ENCODE measurements at places on chromosomes 16 and 17.

DNA sequence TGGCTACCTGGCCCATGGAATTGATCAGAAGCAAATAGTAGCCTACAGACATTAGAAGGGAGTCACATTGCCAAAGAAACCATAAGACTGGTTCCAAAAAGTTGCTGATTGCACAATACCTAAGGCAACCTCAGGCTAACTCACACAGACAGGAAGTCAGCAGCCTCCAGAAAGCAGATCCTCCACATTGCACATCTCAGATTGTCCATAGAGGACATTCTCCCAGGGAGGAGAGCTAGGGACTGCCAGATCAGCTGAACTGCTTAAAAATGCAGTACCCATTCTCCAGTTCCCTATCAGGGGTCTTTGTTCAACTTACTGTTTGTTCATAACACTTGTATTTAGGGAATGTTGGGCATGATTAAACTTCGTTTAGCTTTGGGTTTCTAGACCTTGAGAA is 4.2 kb downstream of the CCL3 start:
- DNase-seq: no peak

GRCh38 chr16:24852281-24852721 is 6.5 kb downstream of the SLC5A11 start:
- DNase-seq: no peak

- DNase-seq: no peak
These were observed 1.1 kb downstream of the SPSB3 start for GRCh38 chr16:1781254-1781653.

DNA sequence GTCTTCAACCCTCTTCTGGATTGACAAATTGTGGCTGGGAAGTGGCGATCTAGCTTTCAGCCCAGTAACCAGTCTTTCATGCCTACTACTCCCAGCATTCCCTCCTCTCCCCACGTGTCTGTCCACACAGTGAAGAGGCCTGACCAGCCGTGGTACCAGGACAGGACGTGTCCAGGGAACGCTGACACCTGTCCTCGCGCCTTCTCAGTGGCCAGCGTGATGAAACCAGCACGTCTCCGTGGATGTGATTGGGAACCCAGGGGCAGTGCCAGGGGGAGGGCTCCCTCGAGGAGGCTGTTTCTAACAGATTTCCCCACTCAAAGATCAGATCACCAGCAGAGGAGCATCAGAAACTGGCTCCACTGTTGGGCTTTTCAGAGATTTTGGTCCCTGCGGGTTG is 69.1 kb downstream of the RPA1 start:
- no peak for DNase-seq

DNA sequence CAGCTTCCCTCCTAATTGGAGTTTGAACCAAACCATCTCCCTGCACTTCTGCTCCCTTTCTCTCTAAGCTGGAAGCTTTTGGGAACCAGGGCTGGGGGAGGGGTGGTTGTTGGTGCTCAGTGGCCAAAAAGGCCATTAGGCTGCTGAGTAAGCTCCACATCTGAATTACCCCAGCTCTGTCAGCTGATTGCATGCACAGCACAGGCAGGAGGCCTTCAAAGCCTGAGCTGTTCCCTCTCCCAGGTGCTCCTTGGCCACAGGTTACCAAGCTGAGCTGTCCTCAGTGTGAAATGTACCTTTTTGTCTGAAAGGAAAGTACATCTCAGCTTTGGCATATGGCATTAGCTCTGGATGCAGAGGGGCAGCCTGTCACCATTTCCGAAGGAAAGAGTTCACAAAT is 6.2 kb upstream of the TBKBP1 start:
- no peak for DNase-seq

GRCh38 chr17:21132428-21132827 is 5.7 kb downstream of the DHRS7B start:
- DNase-seq: no peak

- DNase-seq: no peak
These were observed 431.3 kb downstream of the MAF start for GRCh38 chr16:79169239-79169638.

GRCh38 chr17:17021194-17021863 is 20.9 kb upstream of the MPRIP start:
- no peak for DNase-seq

- no peak for DNase-seq
These were observed 29.9 kb upstream of the TNRC6C start for GRCh38 chr17:77928519-77929179.

DNA sequence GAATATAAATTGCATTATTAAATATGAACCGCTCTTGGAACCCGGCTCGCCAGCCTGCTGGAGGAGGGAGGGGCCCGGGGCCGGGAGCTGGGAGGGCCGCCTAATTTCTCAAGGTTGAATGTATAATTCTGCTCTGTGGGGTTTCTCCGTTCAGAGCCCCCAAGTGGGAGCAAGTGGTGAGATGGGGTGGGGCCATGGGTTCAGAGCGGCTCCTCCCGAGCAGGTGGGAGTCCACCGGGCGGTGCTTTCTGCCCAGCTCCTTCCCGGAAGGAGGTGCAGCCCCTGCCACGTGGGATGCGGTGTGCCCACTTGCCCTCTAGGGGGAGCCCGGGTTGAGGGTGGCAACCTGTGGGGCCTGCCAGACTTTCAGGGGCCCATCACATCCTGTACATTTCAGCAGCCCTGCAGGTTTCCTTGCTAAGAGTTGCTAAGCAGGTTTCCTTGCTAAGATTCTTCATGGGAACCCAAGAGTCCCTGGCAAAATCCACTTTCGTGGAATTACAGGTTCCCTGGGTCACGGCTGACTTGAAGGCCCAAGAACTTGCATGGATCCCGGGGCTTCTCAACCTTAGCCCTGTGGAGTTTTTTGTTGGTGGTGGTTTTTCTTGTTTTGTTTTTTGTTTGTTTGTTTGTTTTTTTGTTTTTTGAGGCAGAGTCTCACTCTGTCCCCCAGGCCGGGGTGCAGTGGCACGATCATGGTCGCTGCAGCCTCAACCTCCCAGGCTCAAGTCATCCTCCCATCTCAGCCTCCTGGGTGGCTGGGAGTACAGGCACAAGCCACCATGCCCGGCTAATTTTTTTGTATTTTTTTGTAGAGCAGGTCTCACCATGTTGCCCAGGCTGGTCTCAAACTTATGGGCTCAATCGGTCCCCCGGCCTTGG is 196.7 kb upstream of the GSE1 start:
- no peak for DNase-seq

DNA sequence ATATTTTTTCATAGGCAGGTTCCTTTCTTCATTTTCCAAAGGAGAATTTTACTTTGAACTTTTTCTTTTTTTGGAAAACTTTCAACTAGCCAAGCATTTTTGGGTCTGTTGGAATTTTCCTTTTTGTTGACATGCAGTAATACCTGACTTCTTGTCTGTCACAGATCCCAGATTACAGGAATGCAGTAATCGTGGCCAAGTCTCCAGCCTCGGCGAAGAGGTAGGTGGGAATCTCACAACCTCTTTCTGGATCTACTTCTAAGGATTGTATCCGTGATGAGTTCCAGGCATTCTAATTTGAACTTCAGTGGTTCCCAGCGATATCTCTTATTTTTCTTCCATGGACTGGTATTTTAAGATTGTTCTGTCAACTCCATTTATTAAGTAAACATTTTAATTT is 31.7 kb downstream of the PRPSAP2 start:
- DNase-seq: no peak

DNA sequence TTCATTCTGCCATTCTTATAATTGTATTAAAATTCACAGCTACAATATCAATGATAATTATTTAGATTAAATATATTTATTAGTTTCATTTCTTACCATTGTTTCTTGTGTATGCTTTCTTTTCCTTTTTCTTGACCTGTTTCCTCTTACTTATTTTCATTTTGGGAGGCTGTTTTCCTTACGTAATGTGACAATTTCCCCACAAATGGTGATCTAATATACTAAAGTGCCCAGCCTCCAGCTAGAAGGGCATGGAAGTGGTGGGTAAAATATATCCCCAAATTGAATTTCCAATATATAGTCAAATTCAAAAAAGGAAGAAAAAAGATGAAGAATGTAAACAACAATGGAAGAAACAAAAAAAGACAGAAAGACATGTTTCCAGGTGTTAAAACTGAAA is 1.5 kb upstream of the ABCA6 start:
- DNase-seq: no peak

DNA sequence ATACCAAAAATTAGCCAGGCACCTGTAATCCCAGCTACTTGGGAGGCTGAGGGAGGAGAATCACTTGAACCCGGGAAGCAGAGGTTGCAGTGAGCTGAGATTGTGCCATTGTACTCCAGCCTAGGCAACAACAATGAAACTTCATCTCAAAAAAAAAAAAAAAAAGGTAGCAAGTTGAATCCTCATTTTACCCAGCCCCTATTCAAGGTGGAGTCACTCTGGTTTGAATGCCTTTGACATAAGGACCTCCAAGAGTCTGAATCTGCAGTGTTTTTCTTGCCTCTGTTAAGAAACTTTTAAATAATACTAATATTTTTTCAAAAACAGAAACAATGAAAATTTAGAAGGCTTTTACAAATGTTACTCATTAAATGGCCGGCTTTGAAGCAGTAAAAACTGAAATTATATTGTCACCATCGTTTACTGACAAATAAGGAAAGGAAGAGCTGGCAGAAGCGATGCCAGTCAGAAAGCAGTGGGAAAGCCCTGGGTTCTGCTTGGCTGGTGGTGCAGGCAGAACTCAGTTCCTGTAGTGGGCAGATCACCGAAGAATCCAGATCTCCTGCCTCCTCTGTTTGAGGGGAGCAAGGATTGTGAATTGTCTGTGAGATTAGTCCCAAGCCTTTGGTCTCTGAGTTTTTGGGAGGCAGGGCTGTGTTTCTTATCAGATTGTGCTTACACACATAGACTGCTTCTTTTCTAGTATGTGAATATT is 99.7 kb upstream of the HAS3 start:
- no peak for DNase-seq

Measured in progenitor cell of endocrine pancreas (in vitro differentiated cells).